Fibroblast of skin of scalp (primary cell): ENCODE measurements at places on chromosomes 2 and 18.

GRCh38 chr2:176820371-176820932 is 392.1 kb upstream of the HNRNPA3 start:
- DNase-seq = no peak

DNA sequence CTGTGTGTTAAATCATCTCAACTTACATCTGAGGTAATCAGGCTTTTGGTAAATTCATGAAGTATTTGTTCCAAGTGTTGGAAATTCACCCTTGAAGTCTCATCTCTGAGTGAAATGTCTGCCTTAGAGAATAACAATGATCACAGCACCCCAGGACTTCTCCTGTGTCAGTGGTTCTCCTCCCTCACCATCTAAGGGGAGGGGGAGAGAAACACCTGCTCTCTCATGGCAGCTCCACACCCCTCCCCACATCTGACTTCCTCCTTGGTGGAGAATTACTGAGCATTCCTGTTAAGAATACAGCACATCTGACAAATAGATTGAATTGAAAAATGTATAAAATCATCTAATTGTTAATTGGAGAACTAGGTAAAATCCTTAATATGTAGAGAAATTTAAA is 532.1 kb downstream of the RNF144A start:
- no peak for DNase-seq

DNA sequence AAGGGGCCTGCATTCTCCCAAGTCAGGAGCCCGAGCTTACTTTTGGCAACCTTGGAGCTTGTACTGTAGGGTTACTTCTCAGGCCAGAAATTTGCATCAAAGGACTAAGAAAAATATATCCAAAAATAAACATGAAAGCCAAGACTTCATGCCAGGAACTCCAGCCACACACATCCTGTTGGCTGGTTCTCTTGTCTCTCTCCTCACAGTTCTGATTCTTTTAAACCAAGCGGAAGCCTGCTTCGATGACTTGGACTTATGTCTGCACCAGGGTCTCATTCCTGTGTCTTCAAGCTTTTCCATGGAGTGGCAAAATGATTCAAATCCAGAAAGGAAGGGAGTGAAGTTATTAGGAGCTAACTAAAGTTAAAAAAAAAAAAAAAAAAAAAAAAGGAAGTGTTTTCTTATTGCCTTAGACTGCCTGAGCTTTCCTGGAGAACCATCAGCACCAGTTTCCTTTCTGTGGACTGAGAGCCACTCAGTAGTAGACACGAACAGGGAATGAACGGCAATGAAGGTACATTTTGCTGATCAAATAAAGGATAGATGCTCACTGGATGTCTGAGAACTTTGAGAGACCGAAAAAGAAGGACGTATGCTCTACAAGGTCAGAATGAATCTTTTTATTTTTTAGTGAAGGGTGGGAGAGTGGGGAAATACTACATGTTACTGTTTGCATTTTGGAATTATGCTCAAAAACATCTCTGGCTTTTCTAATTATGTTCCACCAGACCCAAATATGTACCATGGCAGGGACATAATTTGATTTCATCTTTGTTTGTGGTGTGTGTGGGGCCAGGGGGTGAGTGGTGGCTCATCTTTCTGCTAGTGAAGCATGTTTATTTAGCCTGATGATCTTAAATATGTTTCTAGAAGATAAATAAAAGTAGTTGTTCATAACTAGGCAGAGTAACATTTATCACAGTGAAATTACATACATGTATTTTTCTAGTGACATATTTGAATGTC is 86.0 kb downstream of the RAPGEF4 start:
- no peak for DNase-seq

DNA sequence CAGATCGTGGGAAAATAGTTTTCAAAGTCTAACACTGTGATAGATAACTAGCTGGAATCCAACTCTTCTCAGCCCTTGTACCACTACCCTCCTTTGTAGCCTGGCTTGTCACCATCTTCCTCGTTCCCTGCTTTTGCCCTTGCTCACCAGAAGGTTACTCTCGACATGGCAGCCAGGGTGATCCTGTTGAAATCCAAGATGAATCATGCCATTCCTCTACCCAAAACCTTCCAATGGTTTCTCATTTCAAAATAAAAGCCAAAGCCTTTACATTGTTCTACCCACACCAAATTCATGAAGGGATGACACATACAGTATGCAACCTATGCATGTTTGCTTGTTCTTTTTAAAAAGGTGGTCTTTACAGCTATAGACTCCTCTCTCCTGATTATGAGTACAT is 45.7 kb downstream of the STAT4 start:
- peak; percentile 34 for DNase-seq

DNA sequence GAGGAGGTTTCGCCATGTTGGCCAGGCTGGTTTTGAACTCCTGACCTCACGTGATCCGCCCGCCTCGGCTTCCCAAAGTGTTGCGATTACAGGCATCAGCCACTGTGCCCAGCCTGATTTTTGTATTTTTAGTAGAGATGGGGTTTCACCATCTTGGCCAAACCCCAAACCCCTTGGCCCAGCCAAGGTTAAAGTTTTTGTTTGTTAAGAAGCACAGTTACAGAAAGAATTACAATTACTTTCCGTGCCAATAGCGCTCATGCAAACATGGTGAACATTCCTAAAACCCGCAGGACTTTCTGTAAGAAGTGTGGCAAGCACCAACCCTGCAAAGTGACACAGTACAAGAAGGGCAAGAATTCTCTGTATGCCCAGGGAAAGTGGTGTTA is 26.1 kb downstream of the ITSN2 start:
- DNase-seq = peak; percentile 43

DNA sequence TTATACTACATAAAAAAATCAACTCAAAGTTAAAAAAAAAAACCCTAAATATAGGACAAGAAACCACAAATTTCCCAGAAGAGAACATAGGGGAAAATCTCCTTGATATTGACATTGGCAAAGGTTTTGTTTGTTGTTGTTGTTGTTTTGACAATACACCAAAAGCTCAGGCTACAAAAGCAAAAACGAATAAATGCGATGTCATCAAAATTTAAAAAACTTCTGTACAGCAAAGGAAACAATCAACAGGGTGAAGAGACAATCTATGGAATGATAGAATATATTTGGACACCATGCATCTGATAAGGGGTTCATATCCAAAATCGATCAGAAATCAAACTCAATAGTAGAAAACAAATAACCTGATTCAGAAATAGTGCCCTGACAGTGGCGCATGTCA is 65.0 kb upstream of the L3MBTL4 start:
- no peak for DNase-seq

DNA sequence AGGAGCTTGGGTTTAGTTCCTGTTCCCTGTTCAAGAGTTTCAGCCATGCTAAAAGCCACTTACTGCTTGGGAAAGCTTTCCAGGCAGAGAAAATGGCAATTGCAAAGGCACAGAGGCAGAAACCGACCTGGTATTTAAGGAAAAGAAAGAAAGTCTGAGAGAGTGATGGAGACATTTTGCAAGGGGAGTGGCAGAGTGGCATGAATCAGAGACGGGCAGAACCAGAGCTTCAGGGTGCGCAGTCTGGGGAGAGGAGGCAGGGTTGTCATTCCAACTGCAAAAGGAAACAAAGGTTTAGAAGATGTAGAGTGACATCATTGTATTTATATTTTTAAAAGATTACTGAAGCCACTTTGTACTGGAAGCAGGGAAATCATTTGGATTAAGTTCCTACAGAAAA is 14.9 kb upstream of the GNAL start:
- no peak for DNase-seq

GRCh38 chr2:106899786-106900530 is 14.0 kb upstream of the ST6GAL2 start:
- DNase-seq = no peak

GRCh38 chr18:45102126-45102525 is 421.4 kb downstream of the SETBP1 start:
- DNase-seq = no peak

GRCh38 chr18:74892066-74892627 is 294.5 kb downstream of the ZNF407 start:
- DNase-seq = no peak

DNA sequence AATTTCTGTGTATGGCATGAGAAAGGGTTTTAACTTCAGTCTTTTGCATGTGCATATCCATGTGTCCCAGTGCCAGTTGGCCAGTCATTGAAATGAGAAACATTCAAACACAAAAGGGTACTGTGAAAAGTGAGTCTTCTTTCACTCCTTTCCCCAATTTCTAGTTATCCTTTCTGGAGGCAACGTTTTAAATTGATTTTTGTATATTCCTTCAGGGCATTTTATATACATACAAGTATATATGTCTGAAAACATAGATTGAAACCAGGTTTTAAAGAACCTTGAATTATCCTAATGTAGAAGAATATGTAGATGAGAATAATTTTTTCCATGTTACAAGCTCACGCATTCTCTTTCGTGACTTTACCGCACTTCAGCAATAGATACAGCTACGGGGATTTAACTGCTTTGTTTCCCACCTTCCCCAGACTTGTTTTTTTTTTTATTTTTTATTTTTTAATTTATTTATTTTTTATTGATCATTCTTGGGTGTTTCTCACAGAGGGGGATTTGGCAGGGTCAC is 18.8 kb downstream of the DDX1 start:
- no peak for DNase-seq

DNA sequence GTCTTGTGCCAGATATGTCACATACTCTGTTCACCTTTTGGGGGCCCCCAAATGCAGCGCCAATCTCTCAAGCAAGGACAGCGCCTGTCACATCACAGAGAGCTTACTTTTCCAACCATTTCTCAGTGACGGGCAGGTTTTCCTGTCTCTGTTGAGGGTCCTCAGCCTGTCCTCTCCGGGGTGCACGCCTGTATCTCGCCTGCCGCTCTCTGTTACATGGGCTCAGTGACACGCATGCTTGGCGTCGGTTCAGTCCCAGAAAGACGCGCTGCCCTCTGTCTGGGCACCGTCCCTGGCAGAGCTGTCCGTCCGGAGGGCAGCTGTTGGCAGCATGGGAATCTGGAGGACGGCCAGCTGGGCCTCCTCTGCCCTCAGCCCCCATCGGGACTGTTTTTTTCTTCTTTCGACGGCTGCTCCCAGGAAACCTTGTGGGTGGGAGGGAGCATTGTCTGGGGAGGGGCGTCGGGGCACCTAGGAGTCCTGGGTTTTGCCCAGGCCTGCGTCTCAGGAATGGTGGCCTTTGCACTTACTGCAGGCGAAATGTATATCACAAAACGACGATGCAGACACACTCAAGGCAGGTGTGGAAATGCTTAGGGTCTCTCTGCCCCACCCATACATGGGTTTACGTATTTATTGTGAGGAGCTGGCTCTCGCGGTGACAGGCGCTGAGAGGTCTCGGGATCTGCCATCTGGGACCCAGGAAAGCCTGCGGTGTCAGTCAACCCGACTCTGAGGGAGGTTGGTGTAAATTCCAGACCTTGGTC is 30.9 kb downstream of the RTP5 start:
- no peak for DNase-seq

GRCh38 chr2:106745468-106745867 is 140.5 kb downstream of the ST6GAL2 start:
- DNase-seq = peak; percentile 4

GRCh38 chr2:157466764-157467163 is 22.9 kb upstream of the CYTIP start:
- DNase-seq = no peak

DNA sequence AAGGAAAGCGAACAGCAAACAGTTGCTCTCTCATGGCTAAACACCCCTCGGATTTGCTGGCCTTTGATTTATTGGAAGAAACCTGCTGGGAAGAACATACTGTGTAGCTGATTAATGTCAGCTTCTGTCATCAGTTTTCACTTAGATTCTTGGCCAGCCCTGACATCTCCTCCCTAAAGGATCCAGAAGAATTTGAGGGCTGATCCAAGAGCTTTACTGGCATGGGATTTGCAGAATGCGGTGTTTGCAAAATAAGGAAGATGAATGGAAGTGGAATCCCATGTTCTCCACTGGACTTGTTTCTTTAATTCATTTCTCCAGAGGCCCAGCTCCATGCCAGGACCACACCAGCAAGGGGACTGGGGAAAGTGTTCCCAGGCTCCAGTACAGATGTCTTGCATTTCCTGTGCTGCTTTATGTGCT is 80.5 kb downstream of the RDH14 start:
- DNase-seq = peak; percentile 91
